Amniotic stem cell (primary cell): ENCODE measurements at places on chromosomes 11 and 22.

DNA sequence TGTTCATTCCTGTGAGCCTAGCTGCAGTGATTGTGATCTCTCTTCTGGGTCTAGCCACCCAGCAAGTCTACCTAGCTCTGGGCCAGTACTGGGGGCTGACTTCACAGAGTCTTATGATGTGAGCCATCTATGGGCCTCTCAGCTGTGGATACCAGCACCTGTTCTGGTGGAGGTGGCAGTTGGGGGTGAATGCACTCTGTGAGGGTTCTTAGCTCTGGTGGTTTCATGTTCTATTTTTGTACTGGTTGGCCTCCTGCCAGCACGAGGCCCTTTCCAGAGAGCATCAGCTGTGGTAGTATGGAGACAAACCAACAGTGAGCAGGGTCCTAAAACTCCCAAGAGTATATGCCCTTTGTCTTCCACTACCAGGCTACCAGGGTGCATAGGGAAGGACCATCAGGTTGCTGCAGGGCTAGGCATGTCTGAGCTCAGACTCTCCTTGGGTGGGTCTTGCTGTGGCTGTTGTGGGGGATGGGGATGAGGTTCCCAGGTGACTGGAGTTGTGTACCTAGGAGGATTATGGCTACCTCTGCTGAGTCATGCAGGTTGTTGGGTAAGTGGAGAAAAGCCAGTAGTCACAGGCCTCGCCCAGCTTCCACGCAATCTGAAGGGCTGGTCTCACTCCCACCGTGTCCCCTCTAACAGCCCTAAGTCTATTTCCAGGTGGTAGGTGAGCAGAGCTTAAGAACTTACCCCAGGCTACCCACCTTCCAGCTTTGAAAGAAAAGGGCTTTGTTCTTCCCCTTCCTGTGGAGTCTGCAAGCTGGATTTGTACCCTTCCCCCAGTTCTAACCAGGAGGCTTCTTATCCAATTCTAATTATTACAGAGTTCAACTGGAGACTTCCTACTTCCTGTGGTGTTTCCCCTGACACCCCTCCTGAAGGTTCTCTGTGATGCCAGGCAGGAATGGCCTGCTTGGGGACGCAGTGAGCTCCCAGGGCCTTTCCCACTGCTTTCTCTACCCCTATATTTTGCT, 250.7 kb downstream of the LUZP2 start:
- DNase-seq: no peak

DNA sequence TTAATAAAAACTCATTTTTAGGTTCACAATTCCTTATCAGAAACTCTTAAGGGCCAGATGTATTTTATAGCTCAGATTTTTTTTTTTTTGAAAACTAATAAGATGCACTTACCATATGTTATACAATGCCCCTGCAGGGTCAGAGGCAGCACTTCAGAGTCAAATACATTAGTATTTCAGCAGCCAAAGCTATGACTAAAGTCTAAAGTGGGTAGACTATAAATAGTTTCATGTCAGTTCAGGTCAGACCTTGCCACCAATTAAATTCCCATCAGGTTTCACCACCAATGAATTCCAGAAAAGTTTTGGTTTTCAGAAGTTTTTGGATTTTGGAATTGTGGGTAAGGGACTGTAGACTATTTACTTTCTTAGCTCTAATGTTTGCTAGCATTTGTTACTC, 75.9 kb downstream of the FAM83F start:
- DNase-seq: no peak

GRCh38 chr11:126624506-126624905, 269.0 kb downstream of the ST3GAL4 start:
- DNase-seq: no peak

DNA sequence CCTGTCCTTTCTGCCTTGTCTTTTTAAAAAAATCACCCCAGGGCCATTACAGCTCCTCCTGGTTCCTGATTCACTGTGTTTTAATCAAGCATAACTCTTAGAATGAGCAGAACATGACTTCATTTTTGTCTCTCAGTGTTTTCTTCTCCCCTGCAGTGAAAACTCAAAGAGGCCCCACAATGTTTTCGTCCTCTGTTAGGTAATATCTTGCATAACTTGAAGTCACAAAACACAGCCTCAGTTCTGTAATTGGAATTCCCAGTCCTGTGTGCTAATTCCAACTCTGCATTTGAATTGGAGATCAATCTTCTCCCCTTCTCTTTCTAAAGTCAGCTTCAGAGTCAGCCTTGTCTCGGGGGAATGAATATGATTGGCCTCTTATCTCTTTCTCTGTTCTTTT, 186.5 kb upstream of the NAV2 start:
- DNase-seq: no peak

- no peak for DNase-seq
Observed at GRCh38 chr22:31143038-31143437, 2.7 kb upstream of the PLA2G3 start.

DNA sequence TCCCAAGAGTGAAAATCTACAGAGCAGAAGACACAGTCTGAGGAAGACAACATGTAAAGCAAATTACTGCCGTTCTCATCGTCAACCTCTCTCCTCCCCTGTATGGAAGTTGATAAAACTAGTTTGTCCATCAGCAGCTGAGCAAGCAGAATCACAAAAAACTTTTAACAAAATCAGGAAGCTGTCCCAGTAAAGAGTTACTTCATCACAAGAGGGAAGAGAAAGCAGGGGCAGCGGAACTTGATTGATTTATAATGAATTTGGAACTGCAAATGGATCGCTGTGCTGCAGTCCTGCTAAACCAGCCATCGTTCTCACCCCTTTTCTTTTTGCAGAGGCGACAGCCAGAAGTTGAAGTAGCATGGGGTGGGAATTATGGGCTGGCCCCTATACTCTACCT, 13.7 kb upstream of the UCP3 start:
- no peak for DNase-seq

DNA sequence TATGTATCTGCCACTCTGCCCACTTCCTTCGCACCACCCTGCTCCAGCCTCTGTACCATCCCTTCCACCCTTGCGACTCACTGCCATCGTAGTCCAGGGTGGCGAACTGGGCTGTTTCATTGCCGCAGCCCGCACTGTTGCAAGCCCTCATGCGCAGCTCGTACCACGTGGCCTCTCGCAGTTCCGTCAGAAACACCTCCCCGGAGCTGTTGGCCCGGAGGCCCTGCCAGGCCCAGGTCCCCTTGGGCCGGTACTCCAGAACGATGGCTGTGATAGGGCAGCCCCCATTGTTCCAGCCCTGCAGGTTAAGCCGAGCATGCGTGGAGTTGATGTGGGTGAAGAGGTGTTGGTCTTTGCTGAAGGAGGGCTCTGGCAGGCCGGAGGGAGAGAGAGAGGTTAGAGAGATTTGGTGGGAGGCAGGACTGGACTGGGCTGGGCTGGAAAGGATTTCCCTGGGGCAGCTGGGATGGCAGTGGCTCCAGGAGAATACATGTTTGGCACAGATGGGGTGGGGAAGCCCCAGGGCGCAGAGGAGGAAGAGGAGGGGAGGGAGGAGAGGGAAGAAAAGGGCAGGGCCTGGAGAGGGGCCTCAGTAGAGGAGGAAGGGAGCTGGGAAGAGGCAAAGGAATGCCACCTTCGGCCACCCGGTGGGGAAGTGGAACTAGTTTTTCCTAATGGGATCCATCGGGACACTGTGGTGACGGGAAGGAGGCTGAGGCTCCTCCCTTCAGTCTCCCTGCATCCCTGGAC, 109.6 kb downstream of the CEP164 start:
- DNase-seq: no peak

GRCh38 chr22:16915701-16916100, 90.5 kb upstream of the XKR3 start:
- no peak for DNase-seq

DNA sequence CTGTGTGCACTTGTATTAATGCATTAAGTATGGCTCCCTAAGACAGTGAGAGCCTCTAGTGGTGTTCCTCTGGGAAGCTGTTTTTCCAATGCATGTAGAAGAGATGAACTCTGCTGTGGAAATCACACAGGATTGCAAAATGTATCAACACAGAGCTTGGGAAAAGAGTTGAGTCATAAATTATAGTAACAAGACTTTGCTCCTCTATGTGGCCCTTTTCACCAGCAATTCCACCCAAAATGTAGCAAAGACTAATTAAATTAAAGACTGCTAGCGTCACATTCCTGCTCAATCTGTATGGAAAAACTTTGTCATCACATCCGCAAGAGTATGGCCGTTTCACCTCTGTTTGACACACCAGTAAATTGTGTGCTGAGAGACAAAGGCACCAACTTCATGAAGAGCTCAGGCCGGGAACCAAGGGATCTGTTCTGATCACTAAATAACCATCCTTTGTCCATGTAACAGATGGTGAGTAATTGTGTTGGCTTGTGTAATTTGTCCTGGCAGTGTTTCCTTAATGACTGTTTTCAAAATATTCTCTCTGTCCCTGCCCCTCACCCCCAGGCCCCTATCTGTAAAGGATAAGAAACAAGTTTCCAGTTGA, 209.2 kb upstream of the SORL1-AS1 start:
- DNase-seq: peak; percentile 20

GRCh38 chr22:17860220-17860965, 86.1 kb upstream of the BID start:
- no peak for DNase-seq

DNA sequence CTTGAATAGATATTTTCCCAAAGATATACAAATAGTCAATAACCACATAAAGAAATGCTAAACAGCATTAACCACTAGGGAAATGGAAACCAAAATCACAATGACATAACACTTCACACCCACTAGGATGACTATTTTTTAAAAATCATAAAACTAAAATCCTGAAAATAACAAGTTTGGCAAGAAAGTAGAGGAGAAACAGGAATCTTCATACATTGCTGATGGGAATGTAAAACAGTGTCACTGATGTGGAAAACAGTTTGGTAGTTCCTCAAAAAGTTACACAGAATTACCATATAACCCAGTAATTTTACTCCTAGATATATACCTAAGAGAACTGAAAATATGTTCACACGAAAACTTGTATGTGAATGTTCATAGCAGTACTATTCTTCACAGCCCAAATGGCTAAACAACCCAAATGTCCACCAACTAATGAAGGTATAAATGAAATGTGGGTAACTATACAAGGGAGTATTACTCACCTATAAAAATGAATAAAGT, 12.5 kb downstream of the PICALM start:
- no peak for DNase-seq

- DNase-seq: no peak
Observed at GRCh38 chr22:19807914-19808872, 46.5 kb downstream of the GNB1L start.

DNA sequence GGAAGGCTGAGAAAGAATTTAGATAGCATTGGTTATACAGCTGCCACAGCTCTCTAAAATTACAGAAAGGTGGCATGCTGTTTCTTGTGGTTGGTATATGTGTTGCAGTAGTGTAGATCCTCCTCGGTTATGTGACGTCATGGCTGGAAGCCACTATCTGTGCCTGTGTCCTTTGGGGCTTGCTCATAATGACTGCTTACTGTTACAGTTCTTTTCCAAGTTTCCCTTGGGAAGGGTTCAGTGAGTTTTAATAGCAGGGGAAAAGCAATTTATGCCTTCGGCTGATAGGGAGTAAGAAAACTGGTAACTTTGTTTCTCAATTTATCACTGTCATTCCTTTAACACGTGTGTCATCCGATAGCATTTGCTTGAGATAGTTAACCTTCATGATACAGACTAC, 47.2 kb downstream of the POLD3 start:
- DNase-seq: no peak

DNA sequence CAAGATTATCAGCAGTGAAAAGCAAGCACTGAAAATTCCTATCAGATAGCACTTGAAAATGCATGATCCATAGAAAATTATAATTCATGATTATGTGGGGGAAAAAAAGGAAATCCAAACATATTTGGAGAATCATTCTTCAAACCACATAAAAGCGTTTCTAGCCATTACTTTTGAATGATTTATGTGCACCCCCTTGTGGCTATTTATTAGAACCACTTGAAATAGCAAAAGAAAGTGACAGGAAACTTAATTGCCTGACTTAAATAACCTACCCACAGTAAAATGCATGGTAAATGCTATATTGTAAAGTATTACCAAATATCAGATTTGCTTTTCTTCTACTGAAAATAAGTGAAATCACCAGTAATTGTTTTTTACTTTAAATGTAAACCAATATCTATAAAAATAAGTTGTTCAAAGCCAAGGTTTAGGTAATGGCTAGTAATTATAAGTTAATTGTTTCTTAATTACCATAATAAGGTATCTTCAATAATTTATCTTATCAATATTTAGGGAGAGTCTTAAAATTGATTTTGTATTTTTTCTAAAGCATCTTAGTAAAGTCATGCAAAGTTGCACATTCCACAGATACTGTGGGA, 168.5 kb downstream of the ARHGAP42 start:
- DNase-seq: peak; percentile 21

GRCh38 chr11:122102426-122102825, 13.6 kb downstream of the BLID start:
- DNase-seq: no peak

GRCh38 chr11:118791961-118792569, 1.1 kb upstream of the DDX6 start:
- no peak for DNase-seq

DNA sequence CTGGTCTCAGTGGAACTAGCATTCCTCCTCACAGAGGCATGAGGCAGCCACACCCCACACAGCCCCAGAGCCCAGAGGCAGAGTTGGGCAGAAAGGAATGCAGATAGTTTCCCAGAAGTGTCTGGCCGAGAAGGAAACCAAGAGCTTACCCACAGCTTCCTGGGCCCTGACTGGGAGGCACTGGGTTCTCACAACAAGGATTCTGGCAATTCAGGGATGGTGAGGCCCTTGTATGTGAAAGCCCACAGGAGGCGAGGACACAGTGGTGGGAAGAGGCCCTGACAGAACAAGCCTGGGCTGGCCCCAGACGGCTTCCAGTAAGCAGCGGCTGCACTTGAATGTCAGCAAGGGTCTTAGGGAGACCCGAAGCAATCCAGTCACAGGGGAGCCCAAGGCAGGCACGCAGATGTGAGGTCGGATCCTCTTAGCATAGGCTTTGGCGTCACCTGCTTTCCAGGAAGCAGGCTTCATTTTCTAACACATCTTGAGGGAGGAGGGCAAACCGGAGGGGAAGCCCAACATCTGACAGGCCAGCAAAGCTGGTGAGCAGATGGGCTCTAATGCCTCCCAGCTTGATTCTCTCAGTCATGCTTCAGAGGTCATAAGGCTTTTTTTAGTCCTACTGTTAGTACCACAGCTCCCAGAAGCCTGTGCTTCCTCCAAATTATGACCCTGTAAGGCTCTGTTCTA, 78.3 kb upstream of the AKIP1 start:
- DNase-seq: no peak

DNA sequence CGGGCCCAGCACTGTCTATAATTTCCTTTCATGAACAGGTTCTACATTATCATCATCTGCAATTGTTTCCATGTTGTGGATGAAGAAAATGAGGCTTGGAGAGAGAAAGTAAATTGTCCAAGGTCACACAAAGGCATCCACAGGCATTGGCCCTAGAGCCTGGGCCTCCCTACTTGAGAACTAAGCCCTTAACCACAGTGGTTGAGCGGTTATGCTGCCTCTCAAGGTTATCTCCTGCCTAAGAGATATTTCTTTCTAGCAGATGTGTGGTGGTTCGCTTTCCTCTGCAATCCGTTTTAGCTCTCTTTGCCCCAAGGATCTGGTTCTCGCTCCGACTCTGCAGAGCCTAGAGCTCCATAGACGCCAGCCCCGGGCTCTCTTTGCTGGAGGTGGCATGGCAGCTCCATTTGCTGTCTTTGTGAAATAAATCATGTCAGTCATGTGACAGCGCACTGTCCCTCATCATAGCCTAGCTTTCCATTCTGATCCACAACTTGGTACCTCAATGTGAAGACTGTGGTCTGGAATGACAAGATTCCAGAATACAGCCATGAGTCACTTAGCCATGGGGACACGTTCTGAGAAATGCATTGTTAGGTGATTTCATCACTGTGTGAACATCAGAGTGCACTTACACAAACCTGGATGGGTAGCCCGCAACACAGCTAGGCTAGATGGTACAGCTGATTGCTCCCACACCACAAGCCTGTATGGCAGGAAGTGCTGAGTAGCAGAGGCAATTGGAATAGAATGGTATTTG, 27.2 kb downstream of the RPS6KA4 start:
- no peak for DNase-seq
